ENCODE measurements at places on chromosomes 16 and 17. TPM values are rescaled to one million over a fixed set of nuclear protein-coding genes. Genes with fewer than 3 reads are reported as not detected.

The DPEP2 gene
- not detected for total RNA-seq

The KCNJ16 gene
- total RNA-seq = 0.21 TPM

The KRTAP1-1 gene
- not detected for total RNA-seq

The CACNG5 gene
- not detected for total RNA-seq

The CDH11 gene
- 0.41 TPM for total RNA-seq

The TNFRSF13B gene
- not detected for total RNA-seq

The ALDH3A1 gene
- 777 TPM for total RNA-seq

The FZD2 gene
- total RNA-seq = 34.9 TPM

The ARHGAP27 gene
- 10.5 TPM for total RNA-seq

The MAP2K4 gene
- total RNA-seq = 31.2 TPM

The HS3ST3B1 gene
- total RNA-seq = 1.0 TPM

The TBC1D3C gene
- not detected for total RNA-seq

The ABCA3 gene
- total RNA-seq = 21.9 TPM

The ADORA2B gene
- 14.4 TPM for total RNA-seq

The KRT31 gene
- total RNA-seq = not detected

The SF3B3 gene
- total RNA-seq = 141 TPM

The NEUROD2 gene
- total RNA-seq = not detected

The TLCD3A gene
- 60.6 TPM for total RNA-seq

The CD300A gene
- not detected for total RNA-seq

The SLC6A4 gene
- total RNA-seq = not detected

The PPP1R1B gene
- total RNA-seq = 0.12 TPM

The GNG13 gene
- total RNA-seq = not detected

The MON1B gene
- total RNA-seq = 32.9 TPM

The NPIPB9 gene
- 2.5 TPM for total RNA-seq

The POLDIP2 gene
- total RNA-seq = 141 TPM

The ZNF624 gene
- total RNA-seq = 1.7 TPM

The METRNL gene
- total RNA-seq = 32.8 TPM

The RASL10B gene
- 0.13 TPM for total RNA-seq

The TAC4 gene
- not detected for total RNA-seq

The RMI2 gene
- 33.4 TPM for total RNA-seq
